Mucosa of descending colon (tissue), 3 donors: ENCODE measurements at places on chromosomes 4 and X.

GRCh38 chr4:102500352-102500695 lies 835 bp upstream of the NFKB1 start:
- DNase-seq, result no peak

- DNase-seq, result no peak
Measured at GRCh38 chrX:151896734-151897474, 15.8 kb upstream of the MAGEA4 start.

GRCh38 chr4:128727658-128728057 lies 81.8 kb upstream of the JADE1 start:
- no peak for DNase-seq

DNA sequence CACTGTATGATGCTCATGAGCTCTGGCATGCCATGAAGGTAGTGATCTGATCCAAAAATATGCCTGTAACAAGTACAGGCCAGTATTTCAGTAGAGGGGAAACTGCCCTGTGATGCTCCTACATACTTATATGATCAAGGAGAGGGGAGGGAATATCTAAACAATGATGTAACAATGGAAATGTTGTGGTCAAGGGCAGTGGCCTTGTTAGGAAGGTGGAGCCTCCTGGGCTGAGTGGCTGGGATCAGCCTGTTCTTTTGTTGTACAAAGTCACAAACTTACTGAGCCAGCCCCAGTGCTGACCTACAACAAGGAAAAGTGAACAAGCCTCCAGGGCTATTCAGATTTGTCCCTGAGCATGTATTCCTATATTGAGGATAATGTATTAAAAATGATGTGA lies 70.3 kb downstream of the ANXA10 start:
- no peak for DNase-seq

DNA sequence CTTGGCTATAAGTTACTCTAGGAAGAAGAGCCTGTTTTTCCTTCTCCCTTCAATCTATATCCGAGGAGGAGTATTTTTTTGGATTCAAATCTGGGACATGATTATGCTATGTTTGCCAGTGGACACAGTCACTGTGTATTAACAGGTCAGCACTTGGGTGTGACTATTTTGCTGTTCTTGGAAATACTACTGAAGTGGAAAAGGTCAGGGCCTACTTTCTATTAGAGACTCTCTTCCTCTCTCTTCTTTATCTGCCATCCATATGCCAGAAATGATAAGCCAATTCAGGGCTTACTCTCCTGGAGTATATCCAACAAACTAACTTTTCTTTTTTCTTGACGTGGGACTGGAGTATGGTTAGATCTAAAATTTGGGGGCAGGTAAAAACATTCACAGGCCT lies 40.5 kb downstream of the MID1IP1 start:
- no peak for DNase-seq

GRCh38 chrX:134909261-134909660 lies 81.5 kb upstream of the SMIM10 start:
- no peak for DNase-seq

DNA sequence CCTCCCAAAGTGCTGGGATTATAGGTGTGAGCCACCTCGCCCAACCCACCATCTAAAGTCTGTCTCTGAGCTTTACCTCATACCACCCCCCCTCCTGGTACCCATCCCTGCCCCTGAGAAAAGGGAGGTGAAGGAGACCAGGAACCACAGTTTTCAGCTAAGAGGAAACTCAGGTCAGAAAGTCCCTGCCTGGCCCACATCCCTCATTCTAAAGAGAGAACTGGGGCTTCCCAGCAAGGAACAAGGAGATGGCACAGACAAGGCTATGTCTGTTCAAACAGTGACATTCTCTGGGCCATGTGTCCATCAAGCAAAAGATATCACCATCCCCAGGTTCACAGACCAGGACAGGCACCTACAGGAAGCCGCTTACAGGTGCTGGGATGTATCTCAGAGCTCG lies 15.8 kb upstream of the CSF2RA start:
- DNase-seq, result no peak

- DNase-seq, result no peak
Measured at GRCh38 chr4:83996254-83996653, 460.3 kb downstream of the GPAT3 start.

DNA sequence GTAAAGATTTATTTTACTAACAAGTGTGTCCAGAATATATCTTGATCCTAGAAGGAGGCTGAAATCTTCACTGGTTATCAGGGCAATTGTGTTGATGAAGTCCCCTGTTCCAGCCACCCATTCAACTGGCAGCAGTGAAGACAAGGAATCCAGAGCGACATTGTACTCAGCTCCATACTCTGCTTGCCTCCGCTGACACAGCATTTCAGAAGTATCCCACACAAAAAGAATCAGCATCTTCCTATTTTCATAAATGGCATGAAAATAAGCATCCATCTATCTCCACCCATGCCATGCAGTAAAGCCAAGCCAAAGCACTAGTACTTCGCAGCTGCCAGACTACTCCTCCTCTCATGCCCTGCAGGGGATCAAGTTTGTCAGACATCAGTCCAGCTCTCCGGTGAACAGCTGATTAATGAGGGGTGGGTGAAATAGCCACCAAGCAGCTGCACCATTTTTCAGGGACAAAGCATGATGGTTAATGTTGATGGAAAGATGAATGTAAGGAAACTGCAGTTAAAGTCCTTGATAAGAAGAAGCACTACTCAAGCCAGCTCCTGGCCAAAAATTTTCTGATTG lies 54.0 kb downstream of the COL25A1 start:
- no peak for DNase-seq

DNA sequence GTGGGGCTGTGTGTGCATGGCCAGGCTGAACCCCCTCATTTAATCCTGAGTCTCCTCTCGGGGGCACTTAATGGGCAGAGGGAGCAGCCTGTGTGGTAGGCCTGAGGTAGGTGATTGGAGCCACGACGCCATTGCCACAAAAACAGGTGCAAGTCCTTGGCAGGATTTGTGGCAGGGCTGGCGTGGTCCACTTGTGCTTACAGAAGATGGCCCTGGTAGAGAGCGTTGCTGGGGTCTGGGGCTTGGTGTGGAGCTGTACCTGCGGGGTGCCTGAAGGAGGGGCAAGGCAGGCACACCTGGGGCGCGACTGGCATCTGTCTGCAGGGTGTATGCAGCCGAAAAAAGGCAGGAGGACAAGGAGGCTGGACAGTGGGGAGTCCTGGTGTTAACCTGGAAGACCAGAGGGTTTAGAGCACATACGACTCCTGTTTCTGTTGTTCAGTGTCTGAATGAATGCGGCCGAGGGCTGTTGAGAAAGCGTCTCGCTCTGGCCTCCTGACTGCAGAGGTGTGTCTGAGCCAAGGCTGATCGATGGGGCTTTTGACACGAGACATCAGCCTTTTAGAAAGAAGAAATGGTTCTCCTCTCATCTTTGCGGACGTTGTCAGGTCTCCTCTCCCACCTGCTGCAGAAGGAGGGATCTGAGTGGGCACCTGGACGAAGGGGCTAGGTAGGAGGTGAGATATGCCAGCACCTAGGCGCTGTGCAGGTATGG lies 52.0 kb downstream of the TBC1D14 start:
- no peak for DNase-seq

- DNase-seq, result no peak
Measured at GRCh38 chr4:15688051-15688450, 6.4 kb downstream of the FAM200B start.

- no peak for DNase-seq
Measured at GRCh38 chr4:16264798-16265197, 38.5 kb upstream of the TAPT1 start.

DNA sequence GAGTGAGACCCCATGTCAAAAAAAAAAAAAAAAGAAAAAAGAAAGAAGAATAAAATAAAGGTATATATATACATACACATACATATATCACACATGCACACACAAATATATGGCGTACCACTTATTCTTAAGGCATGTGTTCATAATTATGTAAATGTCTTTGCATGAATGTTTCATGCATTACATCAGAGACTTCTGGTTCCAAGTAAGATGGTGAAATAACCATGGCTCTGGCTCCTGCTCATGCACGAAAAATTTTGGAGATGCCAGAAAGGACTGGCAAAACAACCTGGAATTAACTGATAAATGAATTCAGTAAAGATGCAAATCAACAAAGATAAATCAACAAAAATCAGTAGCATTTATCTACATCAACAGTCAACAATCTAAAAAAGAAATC lies 19.7 kb upstream of the FHIP1A start:
- no peak for DNase-seq

GRCh38 chr4:52718123-52718522 lies 33.1 kb downstream of the ERVMER34-1 start:
- DNase-seq, result no peak

DNA sequence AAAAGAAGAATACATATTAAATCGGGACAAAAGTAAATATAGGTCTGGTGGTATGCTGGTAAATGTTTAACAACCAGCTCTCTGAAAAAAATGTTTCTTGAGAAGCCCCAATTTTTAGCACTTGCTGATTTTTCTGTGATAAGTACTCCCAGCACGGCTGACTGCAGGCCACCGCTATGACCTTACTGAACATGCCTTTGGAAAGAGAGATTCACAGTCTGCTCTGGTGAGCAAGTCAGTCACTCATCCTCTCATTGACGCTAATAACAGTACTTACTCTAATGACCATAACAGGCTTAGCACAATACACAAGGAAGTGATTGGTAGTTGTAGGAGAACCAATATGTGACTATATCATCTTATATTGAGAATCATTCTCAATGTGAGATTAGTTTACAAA lies 98.9 kb upstream of the BLTP1 start:
- no peak for DNase-seq

DNA sequence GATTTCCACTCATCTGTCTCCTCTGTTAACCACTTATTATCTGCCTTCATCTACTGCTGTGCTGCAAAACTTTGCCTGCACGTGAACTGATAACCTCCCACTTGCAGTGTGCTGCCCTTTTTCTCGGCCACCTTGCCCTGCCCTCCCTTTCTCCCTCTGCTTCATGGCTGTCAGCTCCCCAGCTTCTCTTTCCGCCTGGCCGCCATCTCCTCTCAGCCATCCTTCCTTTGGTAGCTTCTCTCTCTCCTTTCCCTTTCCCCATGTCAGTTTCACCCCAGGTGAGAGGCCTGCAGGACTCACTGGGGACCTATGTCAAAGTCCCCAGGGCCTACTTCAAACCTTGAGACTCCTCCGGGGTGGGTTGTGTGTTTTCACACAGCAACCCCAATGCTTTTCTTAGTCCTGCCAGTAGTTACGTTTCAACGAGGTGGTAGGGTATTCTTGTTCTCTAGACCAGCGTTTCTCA lies 6.6 kb downstream of the MSL3 start:
- DNase-seq, result no peak

DNA sequence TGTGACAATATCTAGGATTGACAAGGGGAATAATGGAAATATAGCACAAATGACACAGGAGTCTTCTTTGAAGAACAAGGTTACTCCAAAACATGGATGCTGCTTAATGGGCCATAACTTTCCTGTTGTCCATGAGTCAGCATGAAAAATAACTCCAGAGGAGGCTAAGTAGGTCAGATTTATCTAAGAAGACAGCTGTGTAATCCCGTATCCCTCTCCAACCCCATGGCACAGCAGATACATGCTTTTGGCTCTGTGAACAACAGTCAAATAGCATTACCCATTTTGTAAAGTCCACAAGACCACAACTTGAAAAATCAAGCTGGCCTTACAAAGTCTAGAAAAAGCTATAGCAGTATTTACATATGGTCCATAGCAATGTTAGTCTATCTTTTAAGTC lies 2.1 kb upstream of the TMEM131L start:
- DNase-seq, result no peak

DNA sequence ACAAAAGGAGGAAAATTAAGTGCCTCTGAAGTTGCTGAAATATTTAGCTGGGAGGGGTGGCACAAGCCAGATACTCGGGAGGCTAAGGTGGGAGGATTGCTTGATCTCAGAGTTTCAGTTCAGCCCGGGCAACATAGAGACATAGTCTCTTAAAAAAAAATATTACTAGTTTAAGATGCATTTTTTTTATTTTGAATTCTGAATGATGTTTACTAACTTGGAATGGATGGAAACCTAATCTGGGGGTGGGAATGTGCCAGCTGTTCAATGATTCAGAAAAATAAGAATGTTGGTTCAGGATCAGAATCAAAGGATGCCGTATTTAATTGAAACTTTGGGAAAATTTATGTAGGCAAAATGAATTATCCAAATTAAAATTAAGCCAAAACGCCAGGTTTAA lies 167.2 kb upstream of the ANK2 start:
- DNase-seq, result no peak

GRCh38 chr4:101958547-101958946 lies 168.0 kb downstream of the BANK1 start:
- DNase-seq, result no peak

GRCh38 chr4:2827874-2828751 lies 15.5 kb upstream of the ADD1 start:
- peak; percentile 51 for DNase-seq

DNA sequence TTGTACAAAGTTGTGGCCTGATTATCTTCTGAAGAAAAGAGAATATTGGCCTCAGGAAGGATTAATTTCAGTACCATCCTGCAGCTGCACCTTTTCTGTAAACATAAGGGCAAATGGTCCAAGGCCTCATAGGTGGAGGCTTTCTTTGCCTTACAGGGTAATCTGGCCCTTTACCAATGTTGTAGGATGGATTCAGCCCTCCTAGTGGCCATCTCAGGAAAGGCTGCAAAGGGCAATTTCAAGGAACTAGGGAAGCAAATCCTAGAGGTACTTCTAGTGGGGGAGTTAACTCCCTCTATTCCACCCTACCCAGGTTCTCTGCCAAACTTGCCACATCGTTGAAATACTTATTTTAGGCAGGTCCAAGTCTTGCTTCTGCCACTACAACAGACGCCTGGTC lies 57.6 kb downstream of the UGT2B11 start:
- DNase-seq, result no peak

DNA sequence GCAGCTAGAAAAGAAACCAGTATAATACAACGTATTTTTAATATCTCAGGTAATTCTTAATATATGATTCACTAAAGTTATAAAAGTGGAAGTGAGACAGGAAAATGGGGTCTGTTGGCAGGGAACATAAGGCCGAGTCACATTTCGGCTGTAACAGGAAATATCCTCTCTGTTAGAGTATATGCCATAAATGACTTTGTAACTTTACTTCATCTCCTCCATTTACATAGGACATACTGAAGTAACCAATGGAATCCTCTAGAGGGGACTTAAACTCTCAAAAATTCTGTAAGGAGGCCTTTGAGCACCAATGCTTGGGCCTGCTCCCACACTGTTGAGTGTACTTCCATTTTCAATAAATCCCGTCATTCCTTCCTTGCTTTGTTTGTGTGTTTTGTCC lies 71.3 kb downstream of the ANKRD17 start:
- DNase-seq, result no peak

DNA sequence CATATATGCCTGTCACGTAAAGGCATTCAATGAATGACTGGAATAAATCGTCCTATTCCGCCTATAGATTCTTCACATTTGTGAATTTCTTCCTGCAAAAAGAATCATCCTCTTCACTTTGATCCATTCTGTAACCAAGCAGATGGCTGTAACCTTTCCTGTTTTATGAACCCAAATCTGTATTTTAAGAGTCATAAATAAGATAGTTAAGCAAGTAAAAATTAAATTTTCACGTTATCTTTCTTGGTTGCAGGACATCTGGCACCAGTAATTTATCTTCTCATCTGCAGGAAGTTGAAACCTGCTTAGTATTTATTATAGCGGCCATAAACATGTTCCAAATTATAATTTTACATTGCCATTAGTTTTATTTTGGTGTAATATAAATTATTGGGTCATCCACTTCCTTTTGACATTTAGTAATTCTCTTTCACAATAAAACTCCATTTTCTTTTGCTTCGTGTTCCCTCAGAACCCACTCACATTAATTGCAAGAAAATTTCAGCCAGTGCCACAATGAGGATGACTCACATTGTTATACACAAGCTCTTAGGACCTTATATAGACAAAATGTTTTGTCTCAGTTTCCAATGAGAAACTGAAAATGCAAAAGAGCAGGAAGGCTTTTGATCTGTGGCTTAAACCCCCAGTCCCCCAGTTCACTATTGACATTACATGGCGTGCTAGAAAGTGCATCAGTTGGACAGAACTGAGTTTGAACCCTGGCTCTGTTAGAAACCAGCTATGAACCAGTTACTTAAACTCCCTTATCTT lies 51.1 kb downstream of the TMEM156 start:
- DNase-seq, result no peak
